T-helper 17 cell (primary cell): ENCODE measurements at places on chromosomes 16 and 17. TPM values are rescaled to one million over a fixed set of nuclear protein-coding genes. Genes with fewer than 3 reads are reported as not detected.
A peak's percentile ranks its signal among the peaks of the same experiment; 100 is the strongest.

DNA sequence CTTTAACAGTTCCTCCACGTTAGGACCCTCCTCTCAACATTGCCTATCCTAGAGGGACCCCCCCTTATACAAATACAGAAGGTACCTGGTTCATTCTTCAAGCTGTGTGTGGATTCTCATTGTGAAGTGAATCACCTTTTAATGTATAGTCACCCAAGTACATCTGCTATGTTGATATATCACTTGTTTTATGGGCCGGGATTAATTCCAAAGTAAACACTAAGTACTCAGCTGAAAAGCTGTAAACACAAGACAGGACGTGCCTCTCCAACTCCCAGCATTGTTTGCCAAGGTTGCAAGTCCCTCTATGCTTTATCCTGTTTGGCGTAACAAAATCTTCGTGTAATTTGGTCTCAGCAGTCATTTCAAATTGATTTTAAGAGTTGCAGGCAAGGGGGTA, 123.6 kb downstream of the RBFOX1 start:
- no peak overlapping the region for H3K4me3 ChIP-seq
- H3K27me3 ChIP-seq: no peaks in the 10 kb centered on the region
- H3K27ac ChIP-seq: no peak overlapping the region
- no peak for DNase-seq

- no peak overlapping the region for H3K4me3 ChIP-seq
- H3K4me1 ChIP-seq: no peaks in the 10 kb centered on the region
- no peaks in the 10 kb centered on the region for H3K36me3 ChIP-seq
- no peak overlapping the region for H3K27ac ChIP-seq
Observed at GRCh38 chr16:80285104-80285503, 255.7 kb upstream of the DYNLRB2 start.

- no peaks in the 10 kb centered on the region for H3K36me3 ChIP-seq
- H3K27ac ChIP-seq: no peak overlapping the region
- H3K4me3 ChIP-seq: peak overlapping the region; percentile 88
- H3K27me3 ChIP-seq: no peaks in the 10 kb centered on the region
Observed at GRCh38 chr16:89170346-89171215, 967 bp upstream of the CDH15 start.

Gene GPR179
- total RNA-seq: not detected

Gene HOXB1
- not detected for total RNA-seq

Gene PRRT2
- total RNA-seq: 3.4 TPM

Gene KRT31
- total RNA-seq: not detected
